ENCODE measurements at places on chromosomes 6 and 20.
A peak's percentile ranks its signal among the peaks of the same experiment; 100 is the strongest.

DNA sequence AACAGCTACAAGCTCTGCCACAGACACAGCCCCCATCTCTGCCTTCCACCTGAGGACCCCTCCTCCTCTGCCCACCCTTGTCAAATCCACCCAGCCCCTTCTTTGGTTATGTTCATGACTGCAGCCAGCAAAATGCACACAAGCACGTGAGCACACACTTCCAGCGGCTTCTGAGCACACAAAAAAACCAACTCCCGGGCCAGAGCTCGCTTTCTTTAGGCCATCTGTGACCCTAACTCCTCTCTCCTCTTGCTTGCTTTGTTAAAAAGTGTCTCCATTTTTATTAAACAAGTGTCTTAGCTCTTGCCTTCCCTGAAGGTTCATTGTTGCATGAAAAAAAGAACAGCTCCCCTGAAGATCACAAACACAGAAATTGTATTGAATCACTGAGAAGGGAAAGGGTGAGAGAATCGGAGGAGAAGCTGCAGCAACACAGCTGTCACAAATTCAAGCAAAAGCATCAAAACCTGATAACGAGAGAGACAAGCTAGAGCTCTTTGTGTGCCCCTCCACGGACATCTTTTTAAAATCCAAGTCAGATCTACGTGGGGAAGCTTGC is 142.1 kb downstream of the CD83 start:
- no peak for DNase-seq

DNA sequence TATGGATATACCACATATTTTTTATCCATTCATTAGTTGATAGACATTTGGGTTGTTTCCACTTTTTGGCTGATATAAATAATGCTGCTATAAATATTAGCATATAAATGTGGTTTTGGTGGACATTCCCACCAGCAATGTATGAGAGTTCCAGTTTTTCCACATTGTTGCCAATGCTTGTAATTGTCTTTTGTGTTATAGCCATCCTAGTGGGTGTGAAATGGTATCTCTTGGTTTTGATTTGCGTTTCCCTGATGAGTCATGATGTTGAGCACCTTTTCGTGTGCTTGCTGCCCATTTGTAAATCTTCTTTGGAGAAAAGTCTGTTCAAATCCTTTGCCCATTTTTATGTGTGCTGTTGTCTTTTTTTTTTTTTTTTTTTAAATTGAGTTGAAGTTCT is 54.4 kb downstream of the DHX35 start:
- DNase-seq = no peak

- no peak for DNase-seq
Measured at GRCh38 chr20:58822149-58822548, 28.6 kb downstream of the GNAS-AS1 start.

GRCh38 chr6:135228486-135228885 is 47.4 kb downstream of the MYB start:
- DNase-seq = no peak

DNA sequence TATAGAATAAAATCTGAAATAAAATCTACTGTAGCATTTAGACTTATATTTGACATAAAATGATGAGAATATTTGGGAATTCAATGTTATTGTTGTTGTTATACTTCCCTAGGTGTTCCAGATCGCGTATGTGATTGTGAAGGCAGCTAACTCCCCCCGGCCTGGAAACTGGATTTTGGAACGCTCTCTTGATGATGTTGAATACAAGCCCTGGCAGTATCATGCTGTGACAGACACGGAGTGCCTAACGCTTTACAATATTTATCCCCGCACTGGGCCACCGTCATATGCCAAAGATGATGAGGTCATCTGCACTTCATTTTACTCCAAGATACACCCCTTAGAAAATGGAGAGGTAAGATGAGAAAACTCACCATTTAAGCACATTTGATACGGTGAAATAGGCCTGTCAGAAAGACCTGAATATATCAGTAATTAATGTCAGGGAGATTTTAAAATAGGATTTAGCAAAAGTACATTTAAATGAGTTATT is 215.2 kb downstream of the LAMA2 start:
- no peak for DNase-seq

DNA sequence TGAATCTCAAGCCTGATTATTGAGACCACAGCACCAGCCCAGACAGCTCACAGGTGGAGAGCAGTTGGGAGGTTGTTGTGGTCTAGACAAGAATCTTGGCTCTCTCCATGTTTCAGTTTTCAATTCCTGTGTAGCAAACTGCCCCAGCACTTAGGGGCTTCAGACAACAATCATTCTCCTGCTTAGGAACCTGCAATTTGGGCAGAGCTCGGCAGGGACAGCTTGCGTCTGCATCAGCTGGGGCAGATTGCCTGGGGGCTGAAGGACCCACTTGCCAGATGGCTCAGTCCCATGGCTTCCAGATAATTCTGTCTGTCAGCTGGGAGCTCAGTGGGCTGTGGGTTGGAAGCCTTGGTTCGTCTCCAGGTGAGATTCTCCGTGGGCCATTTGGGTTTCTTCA is 6.9 kb downstream of the TGM6 start:
- no peak for DNase-seq

GRCh38 chr20:38805958-38806854 is 709 bp downstream of the PPP1R16B start:
- DNase-seq = no peak

DNA sequence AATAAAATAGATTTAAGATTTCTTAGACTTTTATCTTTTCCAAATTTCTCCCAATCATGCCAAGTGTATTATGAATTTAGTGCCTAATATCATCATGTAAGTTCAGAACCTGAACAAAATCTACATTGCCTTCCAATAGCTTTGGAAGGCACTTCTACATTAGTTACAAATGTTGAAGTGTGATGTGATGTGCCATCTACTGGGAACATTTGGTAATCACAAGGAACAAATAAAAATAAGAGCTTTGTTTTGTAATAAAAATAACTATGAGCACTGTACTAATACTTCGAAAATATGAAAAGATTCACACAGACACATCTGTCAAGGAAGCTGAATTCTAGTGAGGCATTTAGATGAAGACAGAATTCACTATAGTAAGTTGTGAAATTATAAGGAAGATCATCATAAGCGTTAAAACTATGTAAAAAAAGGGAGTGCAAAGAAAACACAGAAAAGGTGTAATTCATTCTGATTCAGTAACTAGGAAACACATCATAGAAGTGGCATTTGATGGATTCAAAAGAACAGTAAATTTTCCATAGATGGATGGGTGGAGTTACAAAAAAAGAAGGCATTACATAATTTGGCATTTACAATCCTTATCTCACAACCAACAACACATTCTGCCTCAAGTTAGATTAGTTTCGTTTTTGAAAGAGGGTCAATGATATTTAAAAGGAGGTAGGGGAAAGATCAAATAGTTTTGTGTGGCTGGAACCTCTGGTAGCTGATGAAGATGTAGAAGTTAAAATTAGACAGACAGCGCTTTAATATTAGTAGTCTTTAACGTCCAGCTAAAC is 161.0 kb downstream of the ASCC3 start:
- no peak for DNase-seq

DNA sequence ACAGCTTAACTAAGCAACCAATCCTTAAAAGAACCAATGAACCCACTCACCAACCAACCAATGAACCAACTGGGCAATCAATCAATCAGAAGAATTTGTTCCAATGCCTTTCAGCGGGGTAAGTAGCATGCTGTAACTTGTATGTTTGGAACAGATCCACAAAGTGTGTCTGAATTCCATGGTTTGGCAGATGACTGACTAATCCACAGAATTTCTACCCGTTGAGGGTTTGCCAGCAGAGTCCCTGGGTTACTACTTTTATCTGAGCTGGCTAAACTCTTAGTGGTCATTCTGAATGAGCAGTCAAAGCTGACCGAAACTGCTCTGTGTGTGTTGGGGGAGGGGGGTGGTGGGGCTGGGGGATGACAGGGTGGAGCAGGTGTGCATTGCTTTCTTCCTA is 125.0 kb upstream of the JAG1 start:
- DNase-seq = no peak

DNA sequence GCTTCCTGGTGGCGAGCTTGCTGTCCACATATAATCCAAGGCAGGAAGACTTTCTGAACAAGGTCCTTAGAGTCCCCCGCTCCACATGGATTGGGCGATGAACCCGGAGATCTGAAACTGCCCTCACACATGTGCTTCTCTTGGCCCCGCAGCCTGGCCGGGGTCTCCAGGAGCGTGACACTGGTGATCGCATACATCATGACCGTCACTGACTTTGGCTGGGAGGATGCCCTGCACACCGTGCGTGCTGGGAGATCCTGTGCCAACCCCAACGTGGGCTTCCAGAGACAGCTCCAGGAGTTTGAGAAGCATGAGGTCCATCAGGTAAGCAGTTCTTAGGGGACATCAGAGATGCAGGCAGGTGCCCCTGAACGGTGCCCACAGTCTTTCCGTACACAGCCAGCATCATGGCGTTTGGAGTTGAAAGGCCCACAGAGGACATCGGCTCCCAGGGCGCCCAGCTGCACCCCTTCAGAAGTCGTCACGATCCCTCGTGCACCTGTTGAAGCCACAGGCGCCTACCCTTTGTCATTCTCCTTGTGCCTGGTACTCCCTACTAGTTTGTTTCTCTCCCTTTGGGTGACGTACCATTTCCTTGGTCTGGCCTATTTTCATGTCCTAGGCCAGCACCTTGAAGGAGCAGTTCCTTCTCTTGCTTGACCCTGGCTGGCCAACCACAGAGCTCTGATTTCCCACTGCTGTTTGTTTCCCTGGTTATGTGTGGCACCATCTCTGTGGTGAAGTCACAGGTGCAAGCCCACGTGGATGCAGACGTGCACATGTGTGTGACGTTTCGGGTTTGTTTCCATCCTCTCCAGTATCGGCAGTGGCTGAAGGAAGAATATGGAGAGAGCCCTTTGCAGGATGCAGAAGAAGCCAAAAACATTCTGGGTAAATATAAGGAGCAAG is 43.3 kb upstream of the IRF4 start:
- no peak for DNase-seq

- no peak for DNase-seq
Measured at GRCh38 chr6:133953634-133954415, 801 bp downstream of the TBPL1 start.

DNA sequence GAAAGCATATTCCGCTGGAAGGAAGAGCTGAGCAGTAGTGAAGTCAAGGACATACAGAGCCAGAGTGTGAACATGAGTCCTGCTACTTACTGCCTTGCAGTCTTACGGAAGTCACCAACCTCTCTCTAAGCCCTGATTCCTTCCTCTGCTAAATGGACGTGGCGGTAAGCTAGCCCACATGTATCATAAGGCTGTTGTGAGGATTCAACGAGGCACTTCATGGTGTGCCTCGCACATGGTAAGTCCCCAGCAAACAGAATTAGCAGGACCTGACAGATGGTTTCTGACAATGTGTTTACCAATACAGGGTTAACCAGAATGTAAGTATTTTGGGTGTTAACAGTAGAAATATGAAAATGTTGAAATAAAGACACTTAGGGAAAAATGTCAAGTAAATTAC is 93.2 kb downstream of the IRF4 start:
- DNase-seq = no peak

DNA sequence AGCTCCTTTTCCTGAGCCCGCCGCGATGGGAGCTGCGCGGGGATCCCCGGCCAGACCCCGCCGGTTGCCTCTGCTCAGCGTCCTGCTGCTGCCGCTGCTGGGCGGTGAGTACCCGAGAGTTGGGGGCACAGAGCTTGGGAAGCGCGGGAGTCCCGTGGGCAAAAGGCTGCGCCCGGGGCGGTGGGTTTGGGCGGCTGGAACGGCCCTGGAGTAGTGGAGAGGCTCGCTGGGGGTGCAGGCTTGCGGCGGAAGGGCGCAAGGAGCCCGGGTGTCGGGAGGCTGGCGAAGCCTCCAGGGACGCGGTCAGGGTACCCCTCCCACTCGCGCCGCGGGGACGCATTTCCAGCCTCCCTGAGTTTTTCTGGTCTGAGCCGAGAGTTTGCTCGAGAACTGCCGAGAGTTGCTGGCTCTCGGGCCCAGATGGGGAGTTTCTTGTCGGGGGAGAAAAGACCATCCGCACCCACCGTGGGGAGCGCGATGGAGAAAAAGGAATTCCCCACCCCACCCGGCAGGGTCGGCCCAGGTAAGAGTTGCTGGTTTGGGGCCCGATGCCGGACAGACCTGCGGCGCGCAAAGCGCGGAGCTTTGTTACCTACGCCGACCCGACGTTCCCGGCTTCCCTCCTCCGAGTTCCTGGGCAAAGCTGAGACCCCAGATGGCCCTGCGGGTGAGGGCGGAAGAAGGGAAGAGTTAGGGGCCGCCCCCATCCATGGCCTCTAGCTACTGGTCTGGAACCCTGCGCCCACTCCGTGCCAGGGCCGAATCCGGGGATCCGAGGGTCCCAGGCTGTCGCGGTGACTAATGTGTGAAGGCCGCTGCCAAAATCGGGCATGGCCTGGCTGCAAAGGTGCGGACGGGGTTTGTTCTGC is 584 bp downstream of the PTK7 start:
- no peak for DNase-seq

GRCh38 chr20:51562332-51563173 is 20.0 kb upstream of the NFATC2 start:
- peak; percentile 50 for DNase-seq

DNA sequence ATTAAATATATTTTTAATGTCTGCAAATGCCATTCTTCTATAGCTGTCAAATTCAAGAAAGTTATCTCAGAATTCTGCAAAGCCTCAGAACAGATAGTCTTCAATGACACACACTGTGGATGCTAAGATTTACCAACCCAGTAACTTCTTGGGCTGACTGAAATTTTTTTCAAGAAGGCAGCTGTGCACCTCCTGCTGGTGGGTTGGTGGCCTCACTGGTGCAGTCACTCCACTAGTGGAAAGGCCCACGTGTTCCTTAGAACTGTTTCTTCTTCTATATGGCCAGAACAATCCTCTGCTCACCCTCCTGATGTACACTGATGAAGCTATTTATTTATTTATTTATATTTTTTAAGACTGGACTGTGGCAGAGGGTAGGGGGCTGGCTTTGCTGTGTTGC is 28.1 kb upstream of the MTCL3 start:
- no peak for DNase-seq

GRCh38 chr6:24838994-24839393 is 40.3 kb upstream of the ARMH2 start:
- DNase-seq = no peak

DNA sequence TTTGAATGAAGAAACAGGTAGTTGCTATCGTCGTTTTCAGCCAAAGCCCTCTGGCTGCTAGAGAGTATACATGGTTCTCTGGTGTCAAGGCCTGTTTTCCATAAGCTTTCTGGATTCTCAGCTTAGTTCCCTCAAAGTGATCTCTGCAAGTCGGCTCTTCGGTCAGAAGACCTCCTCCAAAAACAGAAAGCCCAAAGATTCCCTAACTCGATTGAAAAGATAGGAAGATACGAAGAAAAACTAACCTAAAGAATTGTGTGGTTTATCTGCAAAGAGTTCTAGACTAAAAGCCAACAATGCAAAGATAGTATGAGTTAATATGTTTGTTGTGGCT is 545 bp upstream of the ASCC3 start:
- no peak for DNase-seq

DNA sequence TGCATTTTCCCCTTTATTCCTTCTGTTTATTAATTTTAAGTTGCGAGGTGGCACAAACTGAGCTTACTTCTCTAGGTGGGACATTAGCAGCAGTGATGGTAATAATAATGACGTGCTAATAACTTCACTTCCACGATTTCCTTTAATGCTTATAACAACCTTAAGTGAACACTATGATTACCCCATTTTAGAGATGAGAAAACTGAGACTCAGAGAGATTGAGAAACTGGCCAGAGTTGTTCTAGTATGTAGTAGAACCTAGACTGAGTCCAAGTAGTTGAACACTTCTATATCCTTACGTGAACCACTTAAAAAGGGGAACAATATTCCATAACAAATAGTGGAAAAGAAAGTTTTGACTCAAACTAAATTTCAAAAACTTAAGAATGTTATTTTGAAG is 297.5 kb downstream of the GMDS start:
- DNase-seq = no peak
